ENCODE measurements at places on chromosomes 3 and 15.
A peak's percentile ranks its signal among the peaks of the same experiment; 100 is the strongest.

DNA sequence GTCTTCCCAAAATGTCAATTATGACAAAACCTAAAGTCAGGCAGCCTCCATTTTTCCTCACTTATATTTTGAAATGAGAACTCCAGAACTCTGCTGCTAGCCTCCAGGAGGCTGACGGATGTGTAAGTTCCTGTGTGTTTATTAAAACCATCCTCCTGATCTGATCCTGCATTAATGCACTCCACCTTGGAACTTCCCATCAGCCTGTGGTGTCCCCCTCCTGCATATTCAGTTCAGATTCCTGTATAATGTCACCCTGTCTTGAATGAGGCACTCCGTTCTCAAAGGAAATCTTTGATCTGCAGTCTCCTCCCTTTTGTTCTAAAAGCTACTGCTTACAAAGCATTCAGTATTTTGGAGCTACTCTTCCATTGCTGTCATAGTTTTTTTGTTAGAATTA is 318.2 kb upstream of the ONECUT1 start:
- no peak for DNase-seq

- DNase-seq = peak; percentile 95
Measured at GRCh38 chr15:74127255-74127953, 3.0 kb upstream of the ISLR2 start.

GRCh38 chr3:30399394-30400181 is 206.8 kb upstream of the TGFBR2 start:
- no peak for DNase-seq

- no peak for DNase-seq
Measured at GRCh38 chr15:68749365-68749764, 71.3 kb downstream of the ANP32A start.

- DNase-seq = no peak
Measured at GRCh38 chr3:72087420-72087819, 302.5 kb upstream of the PROK2 start.

- no peak for DNase-seq
Measured at GRCh38 chr15:53297828-53298227, 461.6 kb downstream of the WDR72 start.

GRCh38 chr3:188403404-188403803 is 249.4 kb downstream of the LPP start:
- DNase-seq = no peak

DNA sequence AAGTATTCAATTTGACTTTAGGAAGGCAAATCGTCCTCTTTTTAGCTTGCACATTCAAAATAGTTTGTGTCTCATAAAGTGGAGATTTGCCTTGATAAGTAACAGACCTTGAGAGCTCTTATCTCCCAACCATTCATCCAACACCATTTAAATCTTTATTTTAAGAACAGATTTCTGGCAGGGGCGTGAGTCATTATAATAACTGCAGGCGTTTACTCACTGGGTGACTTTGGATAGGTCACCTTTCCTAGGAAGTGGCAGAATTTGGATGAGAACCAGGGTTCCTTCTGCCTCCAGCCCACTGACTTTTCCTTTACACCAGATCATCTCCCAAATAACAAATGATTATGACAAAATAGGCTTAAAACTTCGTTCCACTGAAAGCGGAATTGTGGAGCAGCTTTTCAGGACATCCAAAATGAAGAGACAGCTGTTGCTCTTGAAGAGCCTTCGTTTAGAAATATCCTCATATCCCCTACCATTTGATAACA is 5.0 kb downstream of the LMCD1 start:
- DNase-seq = no peak

DNA sequence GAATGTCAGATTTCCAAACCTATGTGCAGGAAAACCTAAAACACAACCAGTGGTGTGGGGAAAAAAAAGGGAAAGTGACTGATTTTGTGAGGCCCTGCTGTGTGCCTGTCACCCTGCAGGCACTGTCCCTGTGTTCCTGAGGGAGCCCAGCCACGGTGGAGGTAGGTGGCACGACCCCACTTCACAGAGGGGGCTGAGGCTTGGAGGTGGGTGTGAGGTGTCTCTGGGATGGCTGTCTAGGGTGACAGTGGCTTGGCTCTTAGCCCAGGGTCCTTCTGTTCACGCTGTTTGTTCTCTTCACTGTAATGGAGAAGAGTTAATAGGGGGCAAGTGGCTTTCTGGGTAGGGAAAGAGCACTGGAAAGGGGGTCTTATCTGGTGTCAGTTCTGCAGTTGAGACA is 22.6 kb downstream of the RASGRF1 start:
- no peak for DNase-seq

DNA sequence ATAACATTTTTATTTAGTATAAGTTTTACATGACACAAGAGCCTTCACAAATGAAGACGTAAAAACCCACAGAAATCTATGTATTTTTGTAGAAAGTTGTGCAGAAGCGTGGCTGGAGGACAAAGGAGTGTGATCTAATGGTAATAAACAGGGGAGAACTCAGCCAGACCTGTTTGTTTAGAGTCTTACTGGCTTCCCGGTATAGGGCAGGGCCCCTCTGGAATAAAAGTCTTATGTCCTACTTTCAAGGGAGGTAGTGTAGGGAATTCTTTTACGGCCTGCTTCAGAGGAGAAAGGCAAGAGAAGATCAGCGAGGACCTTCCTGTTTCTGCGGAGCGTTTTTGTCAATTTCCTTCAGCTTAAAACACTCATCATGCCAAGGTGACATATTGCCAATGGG is 103.6 kb downstream of the TGFBR2 start:
- DNase-seq = no peak

DNA sequence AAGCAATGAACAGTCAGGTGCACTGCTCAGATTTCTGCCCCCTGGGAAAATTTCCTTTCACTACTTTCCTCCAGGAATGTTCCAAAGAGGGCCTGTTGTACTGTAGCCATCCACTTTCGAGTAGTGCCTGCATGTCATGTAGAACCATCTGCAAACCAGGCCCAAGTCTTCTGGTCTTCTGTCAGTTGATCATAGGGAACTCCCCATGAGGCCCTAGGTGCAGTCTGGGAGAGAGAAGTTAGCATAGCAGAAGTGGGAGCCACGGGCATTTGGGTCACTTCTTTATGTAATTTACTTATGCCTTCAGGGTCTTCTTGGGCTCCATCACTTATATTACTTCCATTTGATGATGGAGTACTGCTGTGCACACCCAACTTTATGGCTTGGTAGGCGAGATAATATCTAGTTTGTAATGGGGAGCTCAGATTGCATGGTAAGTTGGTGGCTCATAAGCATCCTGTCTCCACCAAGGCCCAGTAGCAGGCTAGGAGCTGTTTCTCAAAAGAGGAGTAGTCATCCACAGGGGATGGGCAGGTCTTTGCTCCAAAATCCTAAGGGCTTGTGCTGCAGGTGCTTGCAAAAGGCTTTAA is 151.4 kb downstream of the NFKBIZ start:
- no peak for DNase-seq

GRCh38 chr3:127655641-127656040 is 17.1 kb upstream of the ABTB1 start:
- no peak for DNase-seq

- no peak for DNase-seq
Measured at GRCh38 chr3:56124546-56124945, 343.7 kb downstream of the ERC2 start.

- no peak for DNase-seq
Measured at GRCh38 chr3:11224870-11225229, 47.3 kb upstream of the ATG7 start.

- no peak for DNase-seq
Measured at GRCh38 chr3:123733805-123734526, 149.1 kb upstream of the HACD2 start.

GRCh38 chr3:154496978-154497377 is 67.0 kb upstream of the GPR149 start:
- no peak for DNase-seq

DNA sequence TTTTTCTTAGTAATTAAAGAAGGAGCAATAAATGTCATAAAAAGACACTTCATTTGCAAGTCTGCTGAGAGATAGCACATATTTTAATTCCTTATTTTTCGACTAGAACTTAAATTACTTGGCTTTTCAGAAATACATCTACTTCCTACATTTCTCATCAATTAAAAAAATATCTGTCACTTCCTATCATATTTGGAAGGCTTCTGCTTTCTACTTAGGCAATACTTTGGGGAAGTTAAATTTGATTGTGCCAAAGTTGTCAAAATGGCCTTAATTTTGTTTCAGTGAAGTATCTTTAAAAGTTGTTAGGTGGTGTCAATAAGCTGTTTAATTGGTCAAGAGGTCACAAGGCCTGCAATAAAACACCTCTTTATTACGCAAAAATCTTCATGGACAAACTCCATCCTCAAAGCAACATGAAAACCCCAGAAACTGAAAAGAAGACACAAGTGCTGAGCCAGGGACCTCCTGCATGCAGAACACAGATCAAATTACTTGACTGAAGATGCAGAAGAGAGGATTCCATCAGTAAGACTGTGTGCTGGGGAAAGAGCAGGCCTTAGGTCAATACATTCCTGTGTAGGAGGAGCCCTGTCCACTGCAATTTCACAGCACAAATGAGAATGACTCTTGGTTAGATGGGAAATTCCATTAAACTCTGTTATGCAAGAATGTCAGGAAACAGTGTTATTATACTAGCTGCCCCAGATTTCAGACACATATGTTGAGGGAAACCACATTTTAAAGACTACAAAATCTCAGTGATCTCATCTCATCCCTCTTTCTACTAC is 48.0 kb upstream of the FSTL1 start:
- DNase-seq = no peak

DNA sequence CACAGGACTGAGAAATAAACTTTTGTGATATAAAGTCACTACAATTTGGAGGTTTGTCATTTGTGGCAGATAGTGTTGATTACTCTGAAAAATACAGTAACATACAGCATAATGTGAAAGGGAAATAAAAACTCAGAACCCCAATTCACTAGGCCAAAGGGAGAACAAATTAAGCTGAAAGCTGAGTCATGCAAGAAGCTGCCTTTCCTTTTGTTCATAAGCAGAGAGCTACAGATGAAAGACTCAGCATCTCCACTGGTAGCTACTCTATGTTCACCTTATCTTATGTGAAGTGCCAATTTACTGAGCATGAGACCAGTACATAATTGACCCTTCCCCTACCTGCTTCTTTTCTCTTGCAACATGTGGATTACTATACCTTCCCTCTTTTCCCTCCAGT is 19.3 kb upstream of the SLTM start:
- no peak for DNase-seq

DNA sequence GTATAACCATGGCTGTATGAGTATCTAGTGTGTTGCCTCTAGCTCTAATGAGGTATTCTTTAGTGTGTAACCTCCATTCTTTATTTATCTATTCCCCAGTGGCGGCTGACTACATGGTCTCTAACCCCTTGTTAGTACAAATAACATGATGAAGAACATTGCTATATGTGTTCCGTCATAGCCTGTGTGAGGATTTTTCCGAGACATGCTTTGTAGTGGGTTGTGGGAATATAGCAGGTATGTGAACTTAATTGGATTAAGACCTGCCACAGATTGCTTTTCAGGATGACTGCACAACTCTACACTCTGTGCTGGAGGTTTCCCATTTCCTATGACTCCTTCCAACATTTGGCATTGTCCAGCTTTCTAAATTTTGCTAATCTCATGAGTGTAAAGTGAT is 563.4 kb downstream of the ROBO1 start:
- DNase-seq = peak; percentile 62

GRCh38 chr3:123447749-123448517 is 957 bp downstream of the ADCY5 start:
- peak; percentile 75 for DNase-seq

DNA sequence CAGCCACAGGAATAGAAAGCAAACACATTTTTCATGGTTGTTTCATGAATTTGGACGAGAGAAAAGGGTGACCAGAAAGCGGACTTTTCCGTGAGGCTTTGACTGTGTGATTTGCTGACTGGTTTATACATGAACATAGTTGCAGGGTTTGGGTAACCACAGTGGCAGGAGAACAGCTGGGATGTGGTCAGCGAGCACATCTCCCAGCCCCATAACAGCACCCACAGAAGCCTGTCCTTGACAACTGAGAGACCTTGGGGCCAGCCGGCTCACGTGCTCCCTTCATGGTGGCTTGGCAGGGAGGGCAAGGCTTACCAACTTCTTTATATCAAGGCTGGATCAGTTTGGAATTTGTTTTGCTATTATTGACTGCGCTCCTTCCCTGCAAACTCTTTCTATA is 13.2 kb upstream of the RGMA start:
- DNase-seq = no peak

GRCh38 chr15:85837011-85837433 is 42.3 kb upstream of the KLHL25 start:
- no peak for DNase-seq

GRCh38 chr3:58630076-58630709 is 36.4 kb downstream of the FAM3D start:
- DNase-seq = peak; percentile 84

- peak; percentile 35 for DNase-seq
Measured at GRCh38 chr15:66617137-66618090, 51.6 kb upstream of the LCTL start.

- DNase-seq = no peak
Measured at GRCh38 chr3:171963546-171963945, 75.8 kb upstream of the FNDC3B start.

DNA sequence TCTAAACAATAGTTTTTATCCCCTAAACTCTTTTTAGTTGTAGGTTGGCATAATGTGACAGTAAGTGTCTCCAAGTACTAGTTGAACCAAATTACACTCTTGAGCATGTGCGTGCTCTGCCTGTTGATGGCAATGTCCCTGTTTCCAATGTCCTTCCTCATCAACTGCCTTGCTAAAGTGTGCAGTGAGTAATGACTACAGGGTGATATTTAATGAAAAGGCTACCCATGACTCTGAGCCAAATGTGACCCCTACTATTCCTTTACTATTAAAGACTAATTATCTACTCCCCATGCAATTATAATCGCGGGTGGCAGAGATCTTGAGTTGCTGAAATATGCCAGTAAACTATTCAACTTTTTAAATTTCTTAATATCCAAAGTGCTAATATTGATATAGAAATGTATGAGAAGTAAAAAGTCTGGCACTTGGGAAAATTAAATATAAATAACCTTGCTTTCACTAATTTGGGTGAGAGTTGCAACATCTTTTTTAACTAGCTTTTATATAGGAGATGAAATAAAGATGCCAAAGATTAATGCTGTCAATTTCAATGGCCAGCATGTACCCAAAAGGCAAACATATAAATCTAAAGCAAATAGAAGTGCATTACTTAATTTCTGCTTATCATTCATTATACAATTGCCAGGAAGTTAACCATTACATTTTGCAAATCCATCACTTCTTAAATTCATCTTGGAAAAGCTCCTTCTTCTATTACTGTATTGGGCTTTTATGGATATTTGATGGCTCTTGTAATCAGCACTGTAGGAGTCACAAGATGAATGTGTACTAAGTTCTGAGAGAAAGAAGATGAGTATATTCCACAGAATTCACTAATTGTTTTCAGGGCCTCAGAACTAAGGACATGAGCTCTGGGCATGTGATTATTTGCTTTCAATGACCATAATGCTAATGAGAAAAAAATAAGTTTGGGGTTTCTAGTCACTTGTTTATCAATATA is 518.2 kb upstream of the NAALADL2 start:
- no peak for DNase-seq
